ENCODE measurements at places on chromosomes 5 and 9.

GRCh38 chr5:75262271-75262670 is 25.6 kb upstream of the ANKRD31 start:
- DNase-seq: no peak

GRCh38 chr5:93191035-93191817 is 389.8 kb downstream of the NR2F1-AS1 start:
- DNase-seq: no peak

- no peak for DNase-seq
Measured at GRCh38 chr5:137945825-137946224, 56.6 kb downstream of the PKD2L2 start.

DNA sequence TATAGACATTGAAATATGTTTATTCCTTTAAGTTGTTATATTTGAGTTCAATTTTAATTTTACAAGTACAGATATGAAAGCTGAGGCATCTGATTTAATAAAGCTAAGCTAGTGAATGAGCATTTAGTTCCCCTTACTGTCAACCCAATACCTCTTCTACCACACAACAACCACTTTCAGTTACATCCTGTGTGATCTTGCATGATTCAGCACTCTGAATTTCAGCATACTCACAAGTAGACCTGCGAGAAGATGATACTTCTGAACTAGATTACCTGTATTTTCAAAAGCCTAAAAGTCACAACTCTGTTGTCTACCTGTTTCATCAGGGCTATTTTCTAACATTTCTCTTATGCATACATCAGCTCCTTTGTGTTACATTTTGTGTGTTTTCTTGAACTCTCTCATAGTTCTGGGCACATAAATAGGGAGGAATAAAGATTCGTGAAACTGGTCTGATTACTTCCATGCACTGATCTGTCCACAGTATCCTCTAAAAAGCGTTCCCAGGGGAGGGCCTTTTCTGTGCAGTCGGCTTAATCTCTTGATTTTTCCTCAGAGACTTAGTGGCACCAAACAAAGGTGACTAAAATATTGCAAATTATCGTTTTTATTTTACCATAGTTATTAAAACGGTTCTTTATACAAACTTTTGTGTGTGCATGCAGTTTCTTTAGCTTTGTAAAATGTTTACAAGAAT is 2025.5 kb upstream of the NUDT12 start:
- DNase-seq: no peak

GRCh38 chr5:6791031-6791430 is 77.8 kb downstream of the TENT4A start:
- no peak for DNase-seq

- DNase-seq: no peak
Measured at GRCh38 chr5:112975721-112976431, 722 bp upstream of the DCP2 start.

DNA sequence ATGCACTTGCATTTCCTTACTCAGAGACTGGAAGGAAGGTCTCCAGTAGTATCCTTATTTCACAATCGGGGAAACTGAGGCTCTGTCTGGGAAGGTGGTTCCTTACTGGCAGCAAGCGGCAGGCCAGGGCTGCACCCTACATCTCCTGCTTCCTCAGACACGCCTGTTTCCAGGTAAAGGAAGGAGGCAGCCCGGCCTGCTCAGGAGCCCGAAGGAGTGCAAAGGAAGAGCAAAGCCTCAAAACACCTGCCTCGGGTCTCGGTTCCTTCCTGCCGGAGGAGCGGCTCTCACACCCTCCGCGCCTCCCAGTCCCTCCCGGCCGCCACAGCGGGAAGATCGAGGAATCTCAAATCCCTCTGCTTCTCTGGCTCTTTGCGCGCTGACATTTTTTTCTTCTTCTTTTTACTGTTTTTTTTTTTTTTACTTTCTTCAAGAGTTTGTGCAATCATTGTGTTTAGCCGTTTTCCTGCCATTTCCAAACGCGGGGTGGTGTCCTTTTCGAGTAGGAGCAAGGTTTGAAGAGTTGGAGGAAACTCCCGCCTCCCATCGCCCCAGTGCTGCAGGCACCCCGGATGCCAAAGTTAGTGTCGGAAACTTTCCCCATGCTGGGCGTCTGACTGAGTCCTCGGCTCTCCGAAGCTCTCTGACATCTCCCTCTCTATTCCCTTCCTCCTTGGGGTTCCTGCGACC is 1.0 kb downstream of the GGTA1 start:
- peak; percentile 26 for DNase-seq

DNA sequence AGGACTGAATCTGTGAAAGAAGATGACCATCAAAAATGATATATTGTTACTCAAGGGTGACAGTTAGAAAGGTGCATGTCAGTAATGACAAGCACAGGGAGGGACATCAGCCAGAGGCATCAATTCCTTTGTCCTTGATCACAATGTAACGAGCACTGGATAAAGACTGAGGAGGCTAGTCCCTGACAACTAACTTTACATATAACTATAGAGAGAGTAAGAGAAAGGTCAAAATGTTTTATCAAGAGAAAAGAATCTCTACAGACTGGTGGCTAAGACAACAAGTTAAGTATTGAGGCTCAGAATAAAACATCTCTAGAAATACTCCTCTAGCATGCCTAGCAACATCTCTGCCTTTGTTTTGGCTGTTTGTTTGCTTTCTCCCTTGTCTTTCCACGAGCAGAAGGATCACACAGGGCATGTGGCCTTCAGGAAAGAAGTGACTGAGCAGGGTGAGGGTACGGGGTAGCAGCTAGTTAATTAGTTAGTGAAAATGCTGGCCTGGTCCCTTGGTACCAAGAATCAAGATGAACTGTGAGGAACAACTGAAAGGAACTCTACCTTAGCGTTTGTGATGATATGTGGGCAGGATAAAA is 724.1 kb upstream of the MEF2C start:
- DNase-seq: no peak

DNA sequence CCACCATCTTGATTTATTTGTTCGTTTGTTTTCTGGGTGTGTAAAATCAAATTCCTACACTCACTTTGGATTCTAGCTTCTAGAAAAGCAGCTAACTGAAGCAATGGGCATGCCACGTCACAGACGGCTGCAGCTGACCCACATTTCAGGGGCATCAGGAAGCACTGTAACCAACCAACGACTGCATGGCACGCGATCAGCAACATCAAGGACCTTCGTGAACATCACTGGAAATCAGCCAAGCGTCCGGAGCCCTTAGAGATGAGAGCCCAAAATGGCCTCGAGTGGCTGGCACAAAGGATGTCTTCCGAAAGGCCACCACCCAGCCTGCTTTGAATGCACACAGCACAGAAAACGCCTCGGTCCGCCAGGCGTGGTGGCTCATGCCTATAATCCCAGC is 191.1 kb downstream of the OLFM1 start:
- no peak for DNase-seq

- no peak for DNase-seq
Measured at GRCh38 chr9:9395539-9395938, 1217.3 kb downstream of the PTPRD start.

GRCh38 chr5:113283558-113283957 is 151.2 kb downstream of the TSSK1B start:
- DNase-seq: no peak

GRCh38 chr5:71971862-71972261 is 135.4 kb upstream of the MAP1B start:
- no peak for DNase-seq

DNA sequence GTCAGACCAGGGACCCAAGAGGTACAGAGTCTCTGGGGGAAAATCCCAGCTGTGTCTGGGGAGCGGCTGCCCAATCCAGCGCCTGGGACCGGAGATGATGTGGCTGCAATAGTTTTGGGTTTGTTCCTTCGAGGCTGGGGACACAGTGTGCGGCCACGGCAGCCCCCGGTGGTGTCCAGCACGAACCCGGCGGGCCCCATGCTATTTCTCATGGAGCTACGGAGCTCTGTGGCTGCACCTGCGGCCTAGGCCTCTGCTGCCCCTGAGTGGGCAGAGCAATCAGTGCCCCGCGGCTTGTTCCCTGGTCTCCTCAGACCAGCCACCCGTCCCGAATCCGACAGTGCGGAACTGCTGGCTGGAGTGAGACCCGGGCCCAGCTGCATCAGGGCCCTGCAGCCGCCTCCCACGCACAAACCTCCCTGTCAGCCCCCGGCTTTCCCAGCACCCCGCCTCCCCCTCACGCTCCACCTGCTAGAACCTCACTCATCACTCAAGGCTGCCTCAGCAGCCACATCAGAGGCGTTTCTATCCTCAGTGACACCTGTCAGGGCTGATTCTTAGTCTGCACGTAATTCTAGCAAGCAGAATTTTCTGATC is 29.0 kb downstream of the SARDH start:
- peak; percentile 75 for DNase-seq

DNA sequence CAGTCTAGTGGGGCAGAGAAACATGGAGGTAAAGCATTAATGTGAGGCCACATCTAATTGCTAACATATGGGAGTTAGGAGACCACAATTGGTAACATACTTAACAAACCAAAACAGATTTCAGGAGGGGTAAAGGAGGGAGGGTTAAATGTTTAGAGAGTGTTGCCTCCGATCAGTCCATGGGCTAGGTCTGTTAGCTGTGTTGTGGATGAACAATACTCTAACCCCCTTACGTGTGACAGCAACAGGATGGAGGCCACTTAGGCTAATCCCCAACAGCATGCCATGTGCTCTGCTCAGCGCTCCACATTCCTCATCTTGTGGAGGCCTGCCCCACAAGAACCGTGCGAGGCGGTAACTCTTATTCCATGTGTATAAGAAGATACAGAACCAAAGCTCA is 167.0 kb downstream of the CRB2 start:
- DNase-seq: no peak

- peak; percentile 95 for DNase-seq
Measured at GRCh38 chr5:14664270-14665100, at the start of gene OTULIN. OTULIN (plus strand) TSS chr5:14664718; CDS start chr5:14664826, 108 bp downstream.

GRCh38 chr9:8845376-8845775 is 1045.8 kb upstream of the DMAC1 start:
- peak; percentile 67 for DNase-seq

DNA sequence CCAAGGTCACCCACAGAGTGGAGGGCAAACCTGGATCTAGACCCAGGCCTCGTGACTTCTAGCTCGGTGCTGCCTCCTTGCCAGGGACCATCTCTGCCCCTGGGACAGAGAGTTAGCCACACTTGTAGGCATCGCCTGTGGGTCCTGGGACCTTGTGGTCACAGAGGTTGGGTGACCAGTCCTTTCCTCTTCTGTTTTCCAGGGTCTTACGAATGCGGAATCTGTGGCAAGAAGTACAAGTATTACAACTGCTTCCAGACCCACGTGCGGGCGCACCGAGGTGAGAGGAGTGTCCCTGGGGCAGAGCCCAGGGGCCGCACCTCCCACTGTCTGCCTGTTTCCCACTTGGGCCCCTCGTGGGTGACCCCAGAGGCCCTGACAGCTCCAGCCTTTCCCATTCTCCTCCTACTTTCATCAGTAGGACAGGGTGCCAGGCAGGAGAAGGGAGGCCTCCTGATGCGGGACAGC is 76.3 kb downstream of the AMBP start:
- DNase-seq: no peak

GRCh38 chr5:19927919-19928318 is 60.1 kb downstream of the CDH18 start:
- DNase-seq: no peak

DNA sequence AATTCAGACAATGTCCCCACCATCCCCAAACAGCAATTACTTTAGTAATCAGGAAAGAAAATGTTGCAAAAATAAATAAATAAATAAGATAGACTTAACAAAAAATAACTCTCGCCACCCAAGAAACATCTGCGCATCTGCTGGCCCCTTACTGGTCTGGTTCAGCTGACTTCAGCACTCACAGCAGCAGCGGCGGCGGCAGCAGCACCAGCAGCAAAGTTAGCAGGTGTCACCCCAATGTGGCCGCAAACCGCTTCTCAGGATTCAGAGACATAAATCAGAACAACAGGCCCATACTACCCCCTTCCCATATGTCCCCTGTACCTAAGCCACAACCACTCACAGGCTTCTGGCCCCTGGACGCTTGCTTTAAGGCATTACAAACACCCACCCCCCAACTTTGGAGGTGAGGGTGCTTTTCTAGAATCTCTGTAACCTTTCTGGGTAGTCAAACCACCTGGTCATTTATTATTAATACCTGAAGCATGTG is 593.0 kb downstream of the BNC2 start:
- no peak for DNase-seq

- no peak for DNase-seq
Measured at GRCh38 chr5:175104677-175105076, 339.3 kb downstream of the DRD1 start.

- DNase-seq: no peak
Measured at GRCh38 chr5:142184988-142185387, 76.4 kb downstream of the NDFIP1 start.

GRCh38 chr5:173055983-173056782 is at the start of gene CREBRF:
CREBRF (plus strand) TSS chr5:173056352; CDS start chr5:173080776, 24,424 bp downstream.
- DNase-seq: peak; percentile 97

Measured in head of caudate nucleus (tissue), 42 donors.